ENCODE measurements at places on chromosomes 11 and 22. TPM values are rescaled to one million over a fixed set of nuclear protein-coding genes. Genes with fewer than 3 reads are reported as not detected.

The SYT13 gene
- total RNA-seq, result not detected

The FOLR2 gene
- not detected for total RNA-seq

The C11orf65 gene
- 0.64 TPM for total RNA-seq

The CAVIN3 gene
- total RNA-seq, result 72.5 TPM

The ZNF280B gene
- 3.2 TPM for total RNA-seq

The PANX2 gene
- 1.8 TPM for total RNA-seq

- no peaks in the 10 kb centered on the region for H3K36me3 ChIP-seq
- no peaks in the 10 kb centered on the region for H3K27me3 ChIP-seq
- no peak overlapping the region for H3K27ac ChIP-seq
- no peak overlapping the region for H3K4me3 ChIP-seq
Measured at GRCh38 chr22:45600790-45601730, 70.6 kb upstream of the ATXN10 start.

- H3K27ac ChIP-seq, result no peak overlapping the region
- no peaks in the 10 kb centered on the region for H3K27me3 ChIP-seq
- no peaks in the 10 kb centered on the region for H3K4me1 ChIP-seq
Measured at GRCh38 chr11:8720868-8721608, 38.4 kb downstream of the RPL27A start.

GRCh38 chr22:27846910-27847309, 45.4 kb upstream of the MN1 start:
- no peak overlapping the region for H3K27ac ChIP-seq
- no peaks in the 10 kb centered on the region for H3K27me3 ChIP-seq
- H3K36me3 ChIP-seq, result peaks cover 17% of the 10 kb centered on the region
- no peaks in the 10 kb centered on the region for H3K4me1 ChIP-seq
- DNase-seq, result no peak

- H3K27me3 ChIP-seq, result peaks cover 3% of the 10 kb centered on the region
- no peak for DNase-seq
- no peak overlapping the region for H3K27ac ChIP-seq
Measured at GRCh38 chr11:61682093-61682732, 2.0 kb downstream of the DAGLA start.

DNA sequence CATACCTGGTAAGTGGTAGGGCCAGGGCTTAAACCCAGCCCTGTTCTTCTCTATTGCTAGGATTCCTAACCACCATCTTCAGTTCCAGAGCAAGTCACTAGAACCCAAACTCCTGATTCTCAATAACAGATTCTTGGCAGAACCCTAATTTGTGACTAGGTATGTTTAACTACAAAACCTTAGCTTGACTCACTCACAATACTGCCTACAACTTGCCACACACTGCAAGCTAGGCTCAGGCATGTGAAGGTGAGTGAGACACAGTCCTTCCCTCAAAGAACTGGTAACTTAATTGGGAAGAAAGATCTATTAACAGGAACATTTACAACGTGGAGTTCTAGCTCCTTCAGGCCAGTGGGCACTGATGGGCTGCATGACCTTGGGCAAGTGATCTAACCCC, 14.5 kb upstream of the AMOTL1 start:
- no peak overlapping the region for H3K4me3 ChIP-seq
- no peaks in the 10 kb centered on the region for H3K4me1 ChIP-seq
- DNase-seq, result no peak
- no peak overlapping the region for H3K27ac ChIP-seq

- H3K27ac ChIP-seq, result no peak overlapping the region
- H3K4me1 ChIP-seq, result no peaks in the 10 kb centered on the region
- DNase-seq, result no peak
- no peak overlapping the region for H3K4me3 ChIP-seq
- H3K27me3 ChIP-seq, result no peaks in the 10 kb centered on the region
Measured at GRCh38 chr11:115104851-115105453, 399.3 kb downstream of the CADM1 start.

DNA sequence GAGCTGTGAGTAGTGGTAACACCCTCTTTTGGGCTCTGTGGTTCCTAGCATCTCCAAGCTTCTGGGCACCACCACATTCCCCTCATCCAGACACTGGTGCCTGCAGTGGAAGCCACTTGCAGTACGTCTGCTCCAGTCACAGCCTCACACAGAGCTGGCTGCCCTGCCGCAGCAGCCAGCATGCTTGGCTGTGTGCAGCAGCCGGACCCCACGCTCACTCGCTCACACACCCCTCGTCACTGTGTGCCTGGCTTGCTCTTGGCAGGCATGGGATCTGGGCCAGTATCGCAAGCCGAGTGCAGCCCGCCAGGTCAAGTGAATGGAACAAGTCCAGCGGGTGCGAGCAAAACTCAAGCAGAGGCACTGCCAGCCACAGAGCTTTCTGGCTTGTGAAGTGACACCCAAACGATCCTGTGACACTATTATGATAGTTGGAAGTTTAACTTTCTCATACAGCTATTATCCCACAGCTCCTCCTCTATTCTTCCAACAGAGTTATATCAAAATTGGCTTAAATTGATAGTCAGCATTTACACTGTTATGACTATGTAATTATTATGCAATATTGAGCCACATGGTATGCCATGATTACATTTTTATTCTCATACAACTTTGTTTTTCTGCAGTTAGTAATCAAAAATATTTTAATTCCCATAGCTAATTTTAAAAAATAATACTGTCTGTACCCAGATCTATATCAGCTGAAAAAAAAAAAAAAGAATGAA, 89.0 kb downstream of the CCDC73 start:
- H3K27me3 ChIP-seq, result no peaks in the 10 kb centered on the region
- H3K4me1 ChIP-seq, result no peaks in the 10 kb centered on the region

DNA sequence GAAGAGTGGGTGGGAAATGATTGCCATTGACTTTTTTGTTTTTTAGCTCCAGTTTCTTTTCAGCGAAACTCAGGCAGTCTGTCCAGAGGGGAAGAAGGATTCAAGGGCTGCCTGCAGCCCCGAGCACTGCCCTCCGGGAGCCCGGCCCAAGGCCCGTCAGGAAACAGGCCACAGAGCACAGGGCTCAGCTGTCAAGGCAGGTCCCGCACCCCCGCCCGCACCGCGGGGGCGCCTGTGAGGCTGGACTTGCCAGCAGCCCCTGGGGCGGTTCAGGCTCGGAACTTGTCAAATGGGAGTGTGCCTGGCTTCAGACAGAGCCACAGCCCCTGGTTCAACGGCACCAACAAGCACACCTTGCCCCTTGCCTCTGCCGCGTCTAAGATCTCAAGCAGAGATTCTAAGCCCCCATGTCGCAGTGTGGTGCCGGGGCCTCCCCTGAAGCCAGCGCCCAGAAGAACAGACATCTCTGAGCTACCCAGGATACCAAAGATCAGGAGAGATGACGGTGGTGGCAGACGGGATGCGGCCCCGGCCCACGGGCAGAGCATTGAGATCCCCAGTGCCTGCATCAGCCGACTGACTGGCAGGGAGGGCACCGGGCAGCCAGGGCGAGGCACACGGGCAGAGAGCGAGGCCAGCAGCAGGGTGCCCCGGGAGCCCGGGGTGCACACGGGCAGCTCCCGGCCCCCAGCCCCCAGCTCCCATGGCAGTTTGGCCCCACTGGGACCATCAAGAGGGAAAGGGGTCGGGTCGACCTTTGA, 8.6 kb downstream of the IRF7 start:
- no peak overlapping the region for H3K27ac ChIP-seq
- peaks cover 36% of the 10 kb centered on the region for H3K36me3 ChIP-seq
- H3K4me3 ChIP-seq, result no peak overlapping the region
- H3K27me3 ChIP-seq, result no peaks in the 10 kb centered on the region
- no peaks in the 10 kb centered on the region for H3K4me1 ChIP-seq

DNA sequence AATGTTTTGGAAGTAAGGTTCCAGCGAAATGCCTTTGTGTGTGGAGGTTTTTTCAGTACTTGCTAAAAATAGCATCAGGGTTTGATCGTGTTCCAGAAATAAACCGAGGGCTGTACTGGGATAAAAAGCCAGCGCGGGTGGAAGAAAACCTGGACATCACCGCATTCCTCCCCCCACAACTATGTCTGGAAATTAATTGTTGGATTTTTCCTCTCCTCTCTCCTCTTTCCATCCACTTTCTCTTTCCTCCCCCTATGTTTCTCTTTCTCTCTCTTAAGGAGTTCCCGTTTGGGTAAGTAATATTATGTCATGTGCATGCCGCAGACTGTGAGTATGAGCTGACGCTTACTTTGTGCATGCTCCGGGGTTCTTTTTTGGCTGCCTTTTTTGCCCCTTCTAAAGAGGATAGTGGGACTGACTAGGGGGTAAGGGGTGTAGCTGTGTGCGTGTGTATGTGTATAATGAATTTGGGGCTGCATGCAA, 104.2 kb upstream of the HSD17B12 start:
- no peaks in the 10 kb centered on the region for H3K36me3 ChIP-seq
- H3K27ac ChIP-seq, result no peak overlapping the region
- no peak overlapping the region for H3K4me3 ChIP-seq
- no peak for DNase-seq
- peaks cover 51% of the 10 kb centered on the region for H3K27me3 ChIP-seq
- H3K4me1 ChIP-seq, result peaks cover 10% of the 10 kb centered on the region
